ENCODE measurements at places on chromosomes 1 and 21.
A peak's percentile ranks its signal among the peaks of the same experiment; 100 is the strongest.

GRCh38 chr1:39262802-39263201, 58.3 kb downstream of the MACF1 start:
- DNase-seq = no peak

GRCh38 chr1:20998826-20999225, 177.9 kb downstream of the EIF4G3 start:
- no peak for DNase-seq

GRCh38 chr1:9827558-9828185, 3.9 kb upstream of the CLSTN1 start:
- DNase-seq = no peak

GRCh38 chr1:84968101-84968500, 28.8 kb downstream of the MCOLN2 start:
- DNase-seq = no peak

GRCh38 chr1:199667089-199667488, 360.4 kb upstream of the NR5A2 start:
- DNase-seq = no peak

GRCh38 chr1:221511797-221512196, 230.1 kb downstream of the DUSP10 start:
- no peak for DNase-seq

GRCh38 chr21:29817450-29817849, 122.3 kb downstream of the GRIK1 start:
- DNase-seq = no peak

DNA sequence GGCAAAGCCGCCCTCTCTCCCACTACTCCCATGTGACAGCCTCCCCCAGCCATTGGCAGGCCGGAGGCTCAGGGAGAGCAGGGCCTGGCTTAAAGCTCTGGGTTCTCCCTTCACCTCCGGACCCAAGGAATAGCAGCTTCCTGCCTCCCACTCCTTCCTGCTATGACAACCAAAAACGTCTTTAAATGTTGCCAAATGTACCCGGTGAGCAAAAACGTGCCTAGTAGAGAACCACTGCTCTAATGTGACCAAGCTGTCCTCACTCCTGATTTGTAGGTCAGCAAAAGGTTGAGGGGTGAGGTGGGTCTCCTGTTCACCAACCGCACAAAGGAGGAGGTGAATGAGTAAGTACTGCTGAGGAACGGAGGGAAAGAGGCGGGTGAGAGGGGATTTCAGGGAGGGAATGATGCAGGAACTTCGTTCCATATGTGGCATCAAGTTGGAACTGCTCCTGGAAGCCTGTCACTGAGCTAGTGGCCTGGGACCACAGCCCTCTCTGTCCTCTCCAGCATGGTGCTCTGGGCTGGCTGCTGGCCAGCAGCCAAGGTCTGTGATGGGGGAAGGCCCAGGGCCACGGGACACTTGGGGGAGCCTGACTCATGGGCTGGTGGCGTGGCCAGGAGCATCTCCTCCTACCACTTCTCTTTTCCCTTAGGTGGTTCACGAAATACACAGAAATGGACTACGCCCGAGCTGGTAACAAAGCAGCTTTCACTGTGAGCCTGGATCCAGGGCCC, 5.7 kb downstream of the MRTO4 start:
- DNase-seq = no peak

DNA sequence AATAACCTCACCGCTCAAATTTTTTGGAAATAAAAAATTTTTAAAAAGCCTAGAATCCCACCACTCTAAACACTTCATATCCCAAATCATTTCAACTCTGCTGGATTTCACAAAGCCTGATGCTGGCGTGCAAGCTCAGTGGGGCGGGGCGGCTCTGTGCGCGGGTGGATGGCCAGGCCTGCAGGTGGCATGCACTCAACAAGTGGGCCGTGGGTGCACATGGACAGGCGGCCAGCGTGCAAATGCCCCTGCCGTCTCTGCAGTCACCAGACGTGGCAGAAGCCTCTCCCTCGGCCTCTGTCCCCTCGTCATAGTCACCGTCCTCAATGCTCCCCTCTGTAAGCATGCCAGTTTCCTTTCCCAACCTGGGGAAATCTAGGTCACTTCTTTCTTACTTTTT, 6.6 kb upstream of the PDE9A start:
- no peak for DNase-seq

DNA sequence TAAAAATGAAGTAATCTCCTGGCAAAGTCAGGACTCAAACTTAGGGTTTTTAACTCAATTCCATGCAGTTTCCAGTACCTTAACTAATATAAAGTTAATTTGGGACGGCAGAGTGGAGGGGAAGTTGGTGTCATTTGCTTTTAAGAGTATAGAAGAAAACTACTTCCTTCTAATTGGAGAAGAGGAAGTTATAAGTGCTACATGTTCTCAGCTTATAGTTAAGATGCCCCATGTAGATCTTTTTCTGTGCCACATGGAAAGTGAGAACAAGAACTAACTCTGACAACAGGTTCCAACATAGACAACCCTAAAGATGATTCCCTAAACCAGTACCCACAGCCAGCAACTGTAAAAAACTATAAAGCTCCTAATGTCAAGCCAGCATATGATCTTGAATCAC, 11.5 kb downstream of the RRAGC start:
- DNase-seq = no peak

DNA sequence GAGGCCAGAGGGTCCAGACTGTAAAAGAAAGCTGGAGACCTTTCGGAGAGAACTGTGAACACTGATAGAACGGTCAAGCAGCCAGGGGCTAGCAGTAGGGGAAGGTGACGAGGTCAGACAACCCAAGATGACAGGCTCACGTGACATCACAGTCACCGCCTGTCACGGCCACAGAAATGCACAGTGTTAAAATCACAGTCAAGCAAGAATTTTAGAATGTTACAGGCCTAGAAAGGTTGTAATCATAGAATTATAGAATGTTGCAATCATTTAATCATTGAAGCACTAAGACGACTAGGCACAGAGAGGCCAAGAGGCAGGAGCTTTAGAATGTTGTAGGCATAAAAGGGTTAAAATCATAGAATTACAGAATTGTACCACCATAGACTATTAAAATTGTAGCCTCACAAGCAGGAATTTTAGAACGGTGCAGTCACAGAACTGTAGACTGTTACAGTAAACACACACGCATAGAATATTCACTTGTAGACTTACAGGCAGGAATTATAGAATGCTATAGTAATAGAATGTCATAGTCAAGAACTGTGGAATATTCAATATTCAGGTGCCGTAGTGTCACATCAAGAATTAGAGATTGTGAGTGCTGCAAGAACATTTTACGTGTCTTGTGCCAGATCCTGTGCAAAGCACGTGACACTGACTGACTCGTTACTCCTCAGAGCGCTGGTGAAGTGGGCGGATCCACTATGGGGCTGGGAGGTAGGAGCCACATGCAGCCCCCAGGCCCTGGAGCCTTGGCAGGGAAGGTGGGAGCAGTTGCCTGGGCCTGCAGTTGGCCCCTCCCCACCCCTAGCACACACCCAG, 118.1 kb downstream of the EPHB2 start:
- no peak for DNase-seq

DNA sequence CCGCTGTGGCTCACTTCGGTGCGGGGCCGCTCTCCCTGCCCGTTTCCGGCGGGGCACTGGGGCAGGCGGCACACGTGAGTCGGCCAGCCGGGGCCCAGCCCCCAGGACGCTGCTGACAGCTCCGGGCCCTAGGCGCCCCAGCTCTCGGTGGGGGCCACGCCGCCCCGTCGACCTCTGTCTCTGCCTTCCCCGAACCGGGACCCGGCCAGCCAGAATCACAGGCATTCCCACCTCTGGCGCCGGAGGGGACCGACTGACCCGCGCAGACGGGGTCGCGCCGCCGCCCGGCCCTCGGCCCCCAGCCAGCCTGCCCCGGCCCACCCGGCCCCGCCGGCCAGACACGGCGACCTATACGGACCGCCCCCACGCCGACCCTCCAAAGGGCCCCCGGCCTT, 755 bp downstream of the SCMH1 start:
- DNase-seq = peak; percentile 63

DNA sequence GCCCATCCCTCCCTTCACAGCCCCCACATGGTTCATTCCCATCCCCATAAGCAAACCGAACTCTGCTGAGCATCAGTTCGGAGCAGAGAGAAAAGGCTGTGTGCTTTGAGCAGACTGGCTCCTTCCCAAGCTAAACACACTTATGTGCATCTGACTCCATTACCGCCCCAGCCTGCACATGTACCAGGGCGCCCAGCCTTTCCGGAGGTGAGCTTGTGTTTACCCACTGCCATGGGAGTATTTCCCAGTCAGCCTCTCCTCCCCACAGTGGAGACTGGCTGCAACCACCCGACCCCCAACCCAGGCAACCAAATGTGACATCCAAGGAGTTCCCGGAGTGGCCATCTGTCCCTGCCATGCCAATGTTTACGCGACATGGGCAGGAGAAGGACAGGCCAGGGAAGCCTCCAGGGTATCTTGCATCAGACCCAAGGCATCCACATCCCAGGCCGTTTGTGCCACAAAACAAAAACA, 9.4 kb downstream of the TIAM1 start:
- no peak for DNase-seq

DNA sequence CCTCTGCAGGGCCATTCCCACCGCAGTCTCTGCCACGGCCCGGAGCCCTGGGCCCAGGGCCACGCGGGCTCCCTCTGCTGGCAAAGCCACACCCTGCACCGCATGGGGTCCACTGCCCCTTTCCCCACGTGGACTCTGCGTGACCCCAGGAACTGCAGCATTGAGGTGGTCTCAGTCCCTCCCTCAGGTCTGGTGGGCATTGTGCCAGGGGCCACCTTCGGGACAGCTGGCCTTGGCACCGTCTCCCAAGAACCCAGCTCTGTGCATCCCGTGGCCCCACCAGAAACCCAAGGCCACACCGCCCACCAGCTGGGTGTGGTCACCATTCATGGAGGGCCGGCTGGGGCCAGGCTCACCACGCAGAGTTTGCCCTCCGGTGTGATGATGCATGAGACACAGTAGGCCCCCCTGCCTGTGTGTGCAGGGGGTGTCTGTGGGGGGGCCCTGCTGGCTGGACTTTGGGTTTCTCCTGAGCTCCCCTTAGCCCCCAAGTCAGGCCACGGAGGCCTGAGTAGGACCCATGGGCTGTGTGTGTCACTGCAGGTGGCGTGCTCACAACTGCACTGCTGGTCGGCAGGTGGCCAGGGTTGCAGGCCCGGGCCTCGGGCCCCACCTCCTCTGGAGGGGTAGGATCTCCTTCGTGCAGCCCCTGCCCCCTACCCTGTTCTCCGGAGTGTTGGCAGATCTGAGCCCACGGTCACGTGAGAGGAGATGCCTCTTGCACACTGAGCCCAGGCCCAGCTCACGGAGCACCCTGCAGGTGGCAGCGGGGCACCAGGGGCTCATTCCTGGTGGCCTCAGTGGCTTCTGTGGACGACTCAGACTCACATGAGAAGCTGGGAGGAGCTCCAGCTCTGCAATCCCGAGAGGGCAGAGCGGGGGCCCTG, 5.8 kb downstream of the VWA1 start:
- DNase-seq = peak; percentile 97

DNA sequence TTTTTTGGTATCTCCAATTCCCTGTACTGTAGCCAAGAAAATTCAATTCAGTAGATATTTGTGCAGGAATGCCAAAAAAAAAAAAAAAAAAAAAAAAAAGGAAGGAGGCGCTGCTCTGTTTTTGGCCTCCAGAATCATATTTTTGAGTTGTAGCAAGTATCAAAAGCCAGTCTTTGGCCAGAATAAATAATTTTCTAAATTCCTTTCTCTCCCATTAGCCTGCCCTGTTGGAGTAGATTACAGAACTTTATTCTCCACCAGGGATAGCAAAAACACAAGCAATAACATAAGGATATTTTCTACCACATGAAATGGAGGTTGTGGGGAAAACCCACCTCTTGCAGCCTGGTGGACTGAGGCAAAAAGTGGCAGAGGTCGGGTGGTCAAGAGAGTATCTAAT, 2.4 kb upstream of the CYP4X1 start:
- no peak for DNase-seq

DNA sequence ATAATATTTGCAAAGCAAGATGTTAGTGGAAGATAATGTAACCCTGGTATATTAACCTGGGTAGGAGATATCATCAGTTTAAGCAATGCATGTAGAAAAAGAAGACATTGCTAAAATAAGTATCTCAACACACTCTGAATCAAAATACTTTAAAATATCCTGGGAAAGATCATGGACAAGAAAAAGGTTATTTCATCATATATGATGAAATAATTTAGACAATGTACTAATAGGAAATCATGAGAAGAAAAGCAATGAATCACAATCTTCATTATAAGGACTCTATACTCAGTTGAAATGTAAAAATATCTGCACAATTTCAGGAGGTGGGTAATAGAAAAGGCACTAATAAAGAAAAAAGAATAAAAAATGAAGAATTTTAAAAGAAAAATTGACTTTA, 158.8 kb downstream of the KCNT2 start:
- no peak for DNase-seq

GRCh38 chr1:3996846-3997705, 97.0 kb upstream of the C1orf174 start:
- no peak for DNase-seq

GRCh38 chr1:228316589-228317387, 89.8 kb downstream of the TRIM11 start:
- no peak for DNase-seq

DNA sequence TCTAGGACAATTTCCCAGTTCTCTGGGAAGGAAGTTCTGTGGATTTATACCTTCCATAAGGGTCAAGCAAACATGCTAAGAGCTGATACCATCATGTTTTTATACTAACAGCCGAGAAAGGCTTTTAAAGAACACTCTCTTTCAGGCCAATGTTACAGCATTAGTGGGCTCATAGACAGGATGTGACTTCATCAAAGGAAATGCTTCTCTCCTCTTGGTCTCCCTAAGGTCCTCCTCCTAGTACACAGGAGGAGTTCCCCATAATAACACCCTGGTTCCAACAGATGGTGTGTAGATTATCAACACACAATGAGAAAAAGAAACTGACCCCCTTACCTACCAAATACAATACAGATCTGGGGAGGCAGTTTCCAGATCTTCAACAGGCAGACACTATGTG, 26.7 kb upstream of the GLIS1 start:
- DNase-seq = no peak

GRCh38 chr21:46082713-46082962, 15.3 kb upstream of the COL6A2 start:
- no peak for DNase-seq

DNA sequence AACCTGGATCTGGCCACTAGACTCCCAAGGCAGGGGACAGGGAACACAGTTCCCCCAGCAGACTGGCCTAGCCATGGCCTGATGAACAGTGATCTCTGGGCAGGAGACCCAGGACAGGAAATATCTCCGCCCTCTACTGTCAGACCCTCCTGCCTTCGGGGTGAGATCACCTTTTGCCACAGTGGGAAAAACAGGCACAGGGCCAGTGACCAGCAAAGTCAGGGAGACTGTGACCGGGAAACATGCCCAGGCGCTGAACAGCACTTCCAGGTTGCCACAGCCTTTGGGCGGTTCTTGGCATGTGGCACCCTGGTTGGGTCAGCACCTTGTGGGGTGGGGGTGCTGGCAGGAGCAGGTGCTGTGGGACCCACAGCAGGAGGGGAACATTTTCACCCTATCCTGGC, 8.9 kb upstream of the ZNF669 start:
- DNase-seq = no peak

- DNase-seq = no peak
Measured at GRCh38 chr1:81703756-81704463, 96.8 kb upstream of the ADGRL2 start.

GRCh38 chr1:209678981-209679539, 3.8 kb downstream of the G0S2 start:
- no peak for DNase-seq

GRCh38 chr1:154527192-154527591, 25.0 kb upstream of the SHE start:
- DNase-seq = no peak
